Stimulated activated CD4-positive, alpha-beta T cell treated with anti-CD3 and anti-CD28 coated beads, Interleukin-4, amount 100 ng/mL, for 48 hours (primary cell): ENCODE measurements at places on chromosomes 2 and 18.

GRCh38 chr2:48295421-48295820 lies 234.5 kb upstream of the STON1 start:
- DNase-seq, result no peak

DNA sequence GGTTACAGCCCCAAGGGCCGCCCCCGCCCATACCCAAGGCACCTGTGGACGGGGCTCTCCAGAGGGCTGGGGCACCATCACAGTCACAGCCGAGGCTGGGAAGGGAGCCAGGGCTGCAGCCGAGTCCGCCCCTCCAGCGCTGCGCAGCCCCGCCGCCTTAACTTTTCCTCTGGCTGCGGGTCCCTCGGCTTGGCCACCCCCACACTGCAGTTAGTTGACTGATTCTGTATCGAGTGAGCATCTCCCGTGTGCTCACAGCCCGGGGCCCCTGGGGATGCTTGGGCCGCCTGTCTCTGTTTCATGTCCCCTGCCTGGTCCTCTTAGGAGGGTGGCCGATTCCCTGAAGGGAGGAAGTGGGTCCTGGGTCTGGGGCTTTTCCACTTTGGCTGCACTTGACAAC lies 33.7 kb downstream of the EMILIN2 start:
- no peak for DNase-seq

DNA sequence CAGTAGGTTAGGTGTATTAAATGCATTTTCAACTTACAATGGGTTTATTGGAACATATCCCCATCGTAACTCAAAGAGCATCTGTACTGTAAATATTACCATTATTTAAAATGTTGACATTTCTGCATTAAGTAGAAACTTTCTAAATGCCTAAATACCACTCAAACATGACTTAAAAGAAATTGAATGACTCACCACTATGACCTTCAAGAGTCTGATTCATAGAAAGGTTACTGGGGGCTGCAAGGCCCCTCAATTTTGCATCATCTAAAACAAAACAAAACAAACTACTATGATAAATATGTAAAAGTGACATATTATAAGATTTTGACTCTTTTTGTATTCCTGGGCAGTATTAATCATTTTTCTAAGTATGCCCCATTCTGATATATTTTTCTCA lies 7.6 kb downstream of the WDR35 start:
- DNase-seq, result no peak

DNA sequence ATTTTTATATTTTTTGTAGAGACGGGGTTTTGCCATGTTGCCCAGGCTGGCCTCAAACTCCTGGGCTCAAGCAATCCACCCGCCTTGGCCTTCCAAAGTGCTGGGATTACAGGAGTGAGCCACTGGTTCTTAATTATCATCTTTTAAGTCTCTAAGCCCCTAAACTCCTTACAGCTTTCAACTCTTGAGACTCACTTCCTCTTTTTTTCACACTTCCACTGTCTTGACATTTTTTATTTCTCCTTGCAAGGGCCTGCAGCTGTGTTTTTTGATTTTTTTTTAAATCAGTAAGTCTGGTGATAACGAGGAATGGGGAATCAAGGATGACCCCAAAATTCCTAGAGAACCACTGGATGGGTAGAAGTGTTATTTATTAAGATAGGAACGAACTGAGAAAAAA lies 8.6 kb upstream of the ABCB11 start:
- DNase-seq, result no peak

DNA sequence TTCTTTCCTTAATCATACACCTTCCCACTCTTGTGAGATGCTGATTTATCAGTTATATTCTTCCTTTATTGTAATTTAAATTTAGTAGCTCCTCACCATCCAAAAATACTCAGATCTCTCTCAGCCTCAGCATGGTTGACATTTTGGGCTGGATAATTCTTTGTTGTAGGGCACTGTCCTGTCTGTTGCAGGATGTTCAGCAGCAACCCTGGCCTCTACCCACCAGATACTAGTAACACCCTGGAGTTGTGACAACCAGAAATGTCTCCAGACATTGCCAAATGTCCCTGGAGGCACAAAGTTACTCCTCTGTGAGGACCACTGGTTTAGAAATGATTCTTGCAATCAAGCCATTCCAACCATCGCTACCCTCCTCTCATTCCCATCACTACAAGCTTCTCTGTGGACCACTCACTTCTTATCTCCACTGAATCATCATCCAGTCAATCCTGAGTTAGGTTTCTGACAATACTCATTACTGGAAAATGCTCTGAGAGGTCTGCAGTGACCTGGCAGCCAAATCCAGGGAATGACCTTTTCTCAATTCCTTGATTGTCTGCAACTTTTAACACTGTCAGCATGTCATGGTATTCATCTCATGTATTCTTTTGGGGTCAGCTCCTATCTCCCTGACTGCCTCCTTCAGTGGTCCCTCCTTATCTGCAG lies 43.3 kb downstream of the OSBPL6 start:
- no peak for DNase-seq

GRCh38 chr2:69572641-69573040 lies 70.9 kb downstream of the AAK1 start:
- DNase-seq, result no peak

DNA sequence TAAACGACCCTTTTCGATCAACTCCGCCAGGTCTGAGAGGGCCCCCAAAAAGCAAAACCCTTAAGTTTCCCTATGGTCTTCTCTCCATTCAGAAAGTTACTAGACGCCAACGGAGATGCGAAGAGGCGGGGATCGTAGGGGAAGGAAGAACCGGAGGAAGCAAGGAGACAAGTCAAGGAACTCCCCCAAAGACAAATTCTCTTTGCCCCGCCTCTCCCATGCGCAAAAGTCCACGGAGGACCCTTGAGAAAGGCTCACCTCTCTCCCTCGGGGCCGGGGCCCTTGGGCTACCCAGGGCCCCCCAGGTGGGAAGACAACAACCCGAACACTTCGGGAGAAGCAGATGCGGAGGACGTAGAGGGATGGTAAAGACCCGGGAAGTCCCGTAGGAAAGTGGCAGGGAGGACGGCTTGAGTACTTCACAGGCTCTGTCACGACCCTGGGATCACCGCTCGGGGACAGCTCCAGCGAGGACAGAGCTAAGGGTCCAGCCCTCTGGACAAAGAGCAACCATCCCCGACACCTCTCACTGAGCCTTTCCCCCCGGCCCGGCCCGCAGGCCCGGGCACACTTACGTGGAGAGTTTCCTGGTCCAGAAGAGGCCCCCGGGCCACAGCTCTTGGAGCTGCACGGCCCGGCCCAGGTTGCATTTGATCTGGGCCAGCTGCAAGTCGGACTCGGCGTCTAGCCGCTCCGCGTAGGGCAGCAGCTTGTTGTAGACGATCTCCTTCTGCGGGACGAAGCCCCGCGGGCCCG lies 647 bp downstream of the PSME4 start:
- DNase-seq, result no peak

DNA sequence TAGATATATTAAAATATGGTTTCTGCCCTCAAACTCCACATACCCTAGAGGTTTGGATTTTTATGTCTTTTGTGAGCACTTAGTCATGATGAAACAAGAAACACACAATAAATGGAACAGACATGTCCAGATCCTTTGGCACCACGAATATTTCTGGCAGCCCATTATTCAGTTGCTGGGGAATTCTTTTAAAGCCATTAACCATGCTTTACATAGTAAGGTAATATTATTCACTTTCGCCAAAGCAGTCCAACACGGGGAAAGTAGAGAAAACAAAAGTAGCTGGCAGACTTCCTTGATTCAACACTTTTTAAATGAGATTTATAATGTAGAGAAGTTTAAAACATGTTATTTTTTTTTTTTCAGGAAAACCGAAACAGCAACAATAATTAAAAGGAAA lies 235.4 kb downstream of the PIEZO2 start:
- no peak for DNase-seq

- no peak for DNase-seq
Measured at GRCh38 chr18:6629635-6630140, 99.8 kb upstream of the ARHGAP28 start.

- DNase-seq, result no peak
Measured at GRCh38 chr2:100008956-100009355, 133.4 kb downstream of the AFF3 start.

DNA sequence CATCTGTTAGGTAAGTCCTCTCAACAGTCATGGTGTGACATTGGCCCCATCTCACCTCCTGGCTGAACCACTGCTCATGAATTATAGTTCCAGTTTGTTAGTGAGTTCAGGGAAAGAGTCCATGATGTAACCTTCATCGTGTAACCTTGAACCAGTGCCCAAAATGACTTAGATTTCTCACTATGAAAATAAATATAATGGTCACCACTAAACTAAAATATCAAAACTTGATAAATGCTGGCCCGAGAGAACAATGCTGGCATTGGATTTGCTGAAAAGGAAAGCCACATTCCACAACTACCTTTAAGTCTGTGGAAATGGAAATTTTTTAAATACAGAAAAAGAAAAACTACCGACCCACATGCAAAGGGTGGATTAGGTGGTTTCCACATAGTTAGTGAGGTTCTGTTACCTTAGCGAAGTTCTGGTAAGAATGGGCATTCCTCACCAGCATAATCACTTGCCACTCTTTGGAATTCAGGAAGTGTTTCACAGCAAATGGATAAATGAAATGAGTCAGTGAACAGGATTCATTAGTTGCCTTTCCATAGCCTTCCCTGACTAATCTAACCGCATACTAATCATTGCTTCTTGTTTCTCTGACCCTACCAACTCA lies 133.9 kb upstream of the CTAGE1 start:
- no peak for DNase-seq

DNA sequence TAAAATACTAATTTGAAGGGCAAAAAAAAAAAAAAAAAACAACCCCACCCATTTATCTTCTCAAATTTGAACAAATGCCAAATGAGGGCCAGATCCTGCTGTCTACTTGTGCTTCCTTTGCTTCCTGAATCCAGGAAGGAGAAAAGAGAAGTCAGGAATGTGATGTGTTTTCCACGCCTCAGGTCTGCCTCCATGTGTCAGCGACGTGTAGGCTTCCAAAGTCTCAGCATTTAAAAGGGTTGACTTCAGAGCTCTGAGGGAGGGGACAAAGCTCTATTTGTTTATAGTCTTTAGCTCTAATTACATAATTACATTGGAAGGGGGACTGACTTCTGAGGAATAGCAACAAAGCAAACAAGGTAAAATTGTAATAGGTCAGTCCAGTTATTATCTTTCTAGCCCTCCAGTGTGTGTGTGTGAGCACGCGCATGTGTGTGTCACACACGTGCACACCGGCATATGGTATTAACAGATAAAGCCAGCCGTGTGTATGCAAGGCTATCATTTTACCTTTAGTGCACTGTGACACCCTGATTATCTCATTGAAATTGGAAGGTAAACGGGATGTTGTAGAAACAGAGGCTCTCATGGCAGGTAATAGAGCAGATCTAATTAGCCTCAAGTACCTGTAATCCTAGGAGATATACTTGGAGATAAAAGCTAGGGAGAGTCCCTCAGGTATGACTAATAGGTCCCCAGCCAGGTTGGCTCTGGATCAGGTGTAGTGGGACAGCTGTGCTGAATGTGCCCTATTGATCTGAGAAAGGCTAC lies 911.4 kb upstream of the ZEB2 start:
- DNase-seq, result no peak

DNA sequence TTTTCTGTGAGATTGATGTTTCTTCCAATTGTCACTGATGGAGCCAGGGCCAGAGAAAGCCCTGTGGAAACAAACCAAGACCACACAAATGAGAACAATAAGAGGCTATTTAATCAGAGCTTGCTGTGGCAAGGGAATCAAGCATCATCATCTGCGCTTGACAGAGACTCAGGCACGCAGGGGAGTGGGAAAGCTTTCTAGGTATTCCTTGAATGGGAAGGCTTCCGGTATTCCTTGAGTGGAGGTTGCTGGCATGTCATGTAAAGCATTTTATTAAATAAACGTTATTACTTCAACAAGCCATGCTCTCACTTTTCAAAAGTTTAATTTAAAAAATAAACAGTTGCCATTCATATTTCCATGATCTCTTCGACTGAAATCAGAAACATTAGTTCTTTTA lies 194.6 kb upstream of the SYT4 start:
- no peak for DNase-seq

DNA sequence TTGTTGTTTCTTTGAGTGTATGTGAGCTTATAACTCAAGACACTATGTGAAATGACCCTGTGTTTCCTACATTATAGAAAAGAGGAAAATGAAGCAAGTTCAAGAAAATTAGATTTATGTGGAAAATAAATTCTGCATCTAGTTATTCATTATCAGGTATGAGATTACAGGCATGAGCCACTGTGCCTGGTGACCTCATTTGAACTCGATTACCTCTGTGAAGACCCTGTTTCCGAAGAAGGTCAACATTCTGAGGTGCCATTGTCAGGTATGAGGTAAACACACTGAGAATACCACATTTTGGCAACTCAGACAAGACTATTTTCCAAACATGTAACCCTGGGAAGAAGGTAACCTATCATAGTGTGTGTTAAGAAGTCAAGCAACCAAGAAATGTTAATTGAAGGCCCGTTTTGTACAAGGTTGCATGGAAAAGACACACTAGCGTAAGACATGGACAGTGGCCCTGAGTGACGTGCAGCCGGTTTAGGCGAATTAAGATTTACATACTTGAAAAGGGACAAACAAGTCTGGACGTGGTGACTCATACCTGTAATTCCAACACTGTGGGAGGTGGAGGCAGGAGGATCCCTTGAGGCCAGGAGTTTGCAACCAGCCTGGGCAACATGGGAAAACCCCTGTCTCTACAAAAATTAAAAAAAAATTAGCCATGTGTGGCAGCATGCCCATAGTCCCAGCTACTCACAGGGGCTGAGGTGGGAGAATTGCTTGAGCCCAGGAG lies 186.6 kb downstream of the NEDD4L start:
- no peak for DNase-seq

DNA sequence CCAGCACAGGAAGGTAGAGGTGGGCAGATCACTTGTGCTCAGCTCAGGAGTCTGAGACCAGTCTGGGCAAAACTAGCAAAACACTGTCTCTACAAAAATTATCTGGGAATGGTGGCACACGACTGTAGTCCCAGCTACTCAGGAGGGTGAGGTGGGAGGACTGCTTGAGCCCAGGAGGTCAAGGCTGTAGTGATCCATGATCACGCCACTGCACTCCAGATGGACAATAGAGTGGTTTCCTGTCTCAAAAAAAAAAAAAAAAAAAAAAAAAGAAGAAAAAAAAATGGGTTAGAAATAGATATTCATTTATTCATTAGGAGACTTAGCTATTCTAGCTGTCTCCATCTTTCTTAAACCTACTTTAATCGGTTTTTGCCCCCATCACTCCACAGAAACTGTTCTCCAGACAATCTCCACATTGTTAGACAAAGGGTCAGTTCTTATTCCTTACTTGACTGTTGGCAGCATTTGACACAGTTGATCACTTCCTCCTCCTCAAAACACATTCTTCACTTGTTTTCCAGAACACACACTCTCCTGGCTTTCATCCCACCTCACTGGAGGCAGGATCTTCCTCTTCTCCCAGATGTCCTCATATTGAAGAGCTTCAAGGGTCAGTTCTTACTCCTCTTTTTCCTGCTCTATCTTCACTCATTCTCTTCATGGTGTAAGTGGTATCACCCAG lies 103.1 kb downstream of the DTNB start:
- no peak for DNase-seq

- DNase-seq, result no peak
Measured at GRCh38 chr18:33576999-33577646, 896 bp upstream of the ASXL3 start.
